Activated CD8-positive, alpha-beta memory T cell treated with anti-CD3 and anti-CD28 coated beads for 1 hour (primary cell): ENCODE measurements at places on chromosomes 2 and 18.

- DNase-seq = no peak
These were observed 130.9 kb upstream of the SMAD7 start for GRCh38 chr18:49081511-49082155.

DNA sequence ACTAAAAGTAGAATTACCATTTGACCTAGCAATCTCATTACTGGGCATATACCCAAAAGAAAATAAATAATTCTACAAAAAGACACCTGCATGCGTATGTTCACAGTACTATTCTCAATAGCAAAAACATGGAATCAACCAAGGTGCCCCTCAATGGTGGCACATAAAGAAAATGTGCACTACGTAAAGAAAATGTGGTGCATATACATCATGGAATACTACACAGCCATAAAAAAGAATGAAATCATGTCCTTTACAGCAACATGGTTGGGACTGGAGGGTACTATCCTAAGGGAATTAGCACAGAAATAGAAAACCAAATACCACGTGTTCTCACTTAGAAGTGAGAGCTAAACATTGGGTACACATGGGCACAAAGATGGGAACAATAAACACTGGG lies 250.7 kb upstream of the TNP1 start:
- DNase-seq = no peak

DNA sequence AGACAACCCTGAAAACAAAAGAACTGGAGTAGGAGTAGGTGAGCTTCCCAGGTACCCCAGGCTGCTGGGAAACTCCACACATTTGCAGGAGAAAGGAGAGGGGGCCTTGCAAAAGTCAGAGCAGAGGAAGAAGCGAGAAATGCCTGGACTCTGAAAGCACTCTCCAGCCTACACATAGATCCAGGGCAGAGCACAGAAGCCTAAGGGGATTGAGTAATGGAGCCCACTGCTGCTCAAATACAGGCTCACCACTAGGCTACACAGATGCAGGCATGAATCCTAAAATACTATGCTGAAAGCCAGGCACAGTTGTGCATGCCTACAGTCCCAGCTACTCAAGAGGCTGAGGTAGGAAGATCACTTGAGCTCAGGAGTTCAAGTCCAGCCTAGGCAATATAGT lies 33.4 kb downstream of the OSBPL1A start:
- no peak for DNase-seq

- DNase-seq = no peak
These were observed 70.6 kb downstream of the COPS8 start for GRCh38 chr2:237156031-237156856.

GRCh38 chr2:31413862-31414550 lies 536 bp downstream of the XDH start:
- no peak for DNase-seq

DNA sequence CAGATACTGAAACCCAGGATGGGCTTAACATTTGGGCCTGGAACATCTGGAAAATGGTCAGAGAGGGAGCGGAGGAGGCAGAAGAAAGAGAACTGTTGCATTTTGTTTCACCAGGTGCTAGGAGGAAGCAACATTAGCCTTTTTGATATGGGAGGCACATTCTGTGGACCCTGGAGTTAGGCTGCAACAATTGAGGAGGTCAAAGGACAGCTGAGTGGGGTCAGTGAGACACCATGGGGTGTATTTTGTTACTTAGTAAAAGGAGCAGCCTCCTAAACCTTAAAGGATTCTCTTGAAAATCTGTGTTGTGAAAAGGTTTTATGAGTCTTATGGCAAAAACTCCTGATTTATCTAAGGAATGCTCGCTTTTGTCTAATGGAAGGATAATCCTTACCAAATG lies 124.9 kb downstream of the GREB1L start:
- DNase-seq = no peak

- no peak for DNase-seq
These were observed 230.8 kb downstream of the ATAD2B start for GRCh38 chr2:23695890-23696751.

DNA sequence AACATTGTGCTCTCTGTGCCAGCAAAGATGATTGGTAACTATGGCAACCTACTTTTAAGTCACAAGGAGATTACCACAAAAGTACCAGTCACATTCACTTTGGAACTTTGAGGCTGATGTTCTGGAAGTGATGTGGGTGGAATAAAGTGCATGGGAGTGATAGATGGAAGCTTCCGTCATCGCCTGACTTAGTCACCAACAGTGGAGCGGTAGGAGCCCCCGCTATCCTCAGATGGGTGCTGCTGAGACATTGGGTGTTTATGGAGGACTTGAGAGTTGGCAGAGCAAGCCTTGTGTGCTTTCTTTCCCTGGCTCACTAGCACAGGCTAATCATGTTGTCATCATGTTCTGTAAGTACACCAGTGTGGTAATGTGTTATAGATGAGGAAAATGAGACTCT lies 4.6 kb downstream of the PPP1R7 start:
- DNase-seq = no peak
